ENCODE measurements at places on chromosomes 7 and 10. TPM values are rescaled to one million over a fixed set of nuclear protein-coding genes. Genes with fewer than 3 reads are reported as not detected.

DNA sequence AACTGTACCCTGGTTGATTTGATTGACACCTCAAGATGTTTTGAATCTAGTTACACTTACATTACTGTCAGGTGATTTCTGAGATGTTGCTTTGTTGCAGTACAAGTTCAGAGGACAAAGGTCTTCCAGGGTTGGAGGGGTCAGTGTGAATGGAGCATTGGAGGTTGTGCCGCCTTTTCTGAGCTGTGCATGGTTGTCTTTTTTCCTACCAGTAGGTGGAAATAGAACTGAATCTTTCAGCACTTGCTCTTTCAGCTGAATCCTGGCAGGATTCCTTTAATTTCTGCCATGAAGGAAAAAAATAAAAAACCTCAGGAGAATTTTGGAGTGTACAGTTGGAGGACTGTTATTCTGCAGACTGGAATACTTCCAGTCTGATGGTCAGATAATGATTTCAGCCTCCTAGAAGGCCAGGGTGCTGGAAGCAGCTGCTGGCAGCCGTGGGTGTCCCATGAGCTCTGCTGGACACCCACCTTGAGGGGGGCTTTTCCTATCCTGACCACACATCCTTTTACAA, 82.7 kb downstream of the PLCE1 start:
- DNase-seq = no peak

ZNF503 gene
- total RNA-seq = 16.8 TPM

GRCh38 chr10:80292607-80293239, 3.3 kb upstream of the MAT1A start:
- DNase-seq = no peak

DNA sequence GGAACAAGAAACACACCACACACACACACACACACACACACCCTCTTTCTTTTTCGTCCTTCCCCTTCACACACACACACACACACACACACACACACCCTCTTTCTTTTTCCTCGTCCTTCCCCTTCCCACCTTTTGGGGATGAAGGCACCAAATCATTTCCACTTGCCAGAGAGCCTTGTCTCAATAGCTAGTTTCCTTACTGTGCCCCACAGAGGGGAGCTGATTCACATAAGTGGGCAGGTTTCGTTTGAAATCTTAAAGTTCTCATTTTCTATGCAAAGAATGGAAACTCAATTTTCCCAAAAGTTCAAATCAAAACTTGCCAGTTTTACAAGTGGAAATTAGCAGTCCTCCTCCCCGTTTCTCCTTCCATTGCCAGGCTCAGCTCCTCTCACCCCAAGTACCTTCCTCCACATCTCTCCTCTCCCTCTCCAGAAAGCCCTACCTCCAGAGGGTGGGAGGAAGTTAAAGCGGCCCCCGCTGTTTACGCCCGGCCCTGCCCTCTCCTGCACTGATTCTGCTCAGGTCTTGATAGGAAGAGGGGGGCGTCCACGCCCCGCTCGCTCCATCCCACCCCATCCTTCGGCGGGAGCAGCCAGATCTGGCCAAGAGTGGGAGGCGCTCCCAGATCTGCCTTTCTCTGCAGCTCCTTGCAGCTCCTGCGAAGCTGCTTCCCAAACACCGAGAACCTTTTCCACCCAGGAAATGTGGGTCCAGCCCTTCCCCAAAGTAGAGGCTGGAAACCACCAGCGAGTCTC, 1.3 kb downstream of the CTTNBP2 start:
- no peak for DNase-seq

DNA sequence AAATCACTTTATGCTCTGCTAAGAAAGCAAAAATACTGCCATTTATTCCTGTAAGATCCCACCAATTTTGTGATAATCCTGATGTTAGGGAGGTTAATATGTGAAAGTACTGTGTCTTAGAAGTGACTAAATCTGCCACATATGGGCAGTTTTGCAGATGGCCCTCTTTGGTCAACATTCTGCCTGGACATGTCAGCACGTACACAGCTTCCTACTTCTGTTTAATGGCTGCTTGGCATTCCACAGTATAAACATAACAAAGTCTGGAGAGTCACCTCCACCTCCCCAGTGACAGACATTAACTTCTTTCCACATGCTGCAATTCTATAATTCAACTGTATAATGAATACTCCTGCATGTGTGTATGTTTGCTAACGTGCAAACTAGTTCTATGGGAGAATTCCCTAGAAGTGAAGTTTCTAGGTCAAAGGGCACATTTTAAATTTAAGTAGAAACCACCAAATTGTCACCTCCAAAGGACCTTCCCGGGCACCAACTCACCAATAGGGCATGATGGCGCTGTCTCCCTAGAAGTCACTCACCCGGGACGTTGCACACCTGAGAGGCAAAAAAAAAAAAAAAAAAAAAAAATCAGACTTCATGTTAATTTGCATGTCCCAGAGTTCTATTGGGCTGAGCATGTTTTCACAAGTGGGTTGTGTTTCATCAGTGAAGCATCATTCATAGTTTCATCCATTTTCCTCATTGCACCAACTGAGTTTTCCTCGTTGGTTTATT, 38.9 kb downstream of the MKI67 start:
- no peak for DNase-seq

DNA sequence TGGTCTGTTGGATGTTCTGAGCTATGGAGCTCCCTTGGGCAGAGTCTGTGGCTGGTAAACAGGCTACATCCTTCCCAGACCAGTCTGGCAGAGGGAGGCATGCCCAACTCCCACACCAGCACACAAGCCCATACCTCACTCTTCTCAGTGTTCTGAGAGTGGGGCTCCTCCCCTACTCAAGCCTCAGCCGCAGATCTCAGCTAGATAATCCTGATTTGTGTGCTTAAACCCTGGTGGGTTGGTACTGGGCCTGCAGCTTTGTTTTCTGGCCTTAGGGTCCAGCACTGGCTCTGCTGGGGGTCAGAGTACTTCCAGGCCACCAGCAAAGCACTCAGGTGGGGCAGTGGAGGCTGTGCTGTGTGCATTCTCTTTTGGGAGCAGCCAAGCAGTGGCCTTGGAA, 70.4 kb downstream of the MGAM2 start:
- DNase-seq = no peak

CNPY1 gene
- total RNA-seq = not detected

GRCh38 chr10:115826396-115826795, 446.6 kb downstream of the GFRA1 start:
- no peak for DNase-seq

GRCh38 chr7:113279256-113279655, 160.9 kb upstream of the SMIM30 start:
- no peak for DNase-seq

- no peak for DNase-seq
Measured at GRCh38 chr10:97759158-97759887, 12.5 kb downstream of the SFRP5 start.

FXYD4 gene
- not detected for total RNA-seq
